ENCODE measurements at places on chromosomes 5 and 9. TPM values are rescaled to one million over a fixed set of nuclear protein-coding genes. Genes with fewer than 3 reads are reported as not detected.

RIOK2 gene
- 32.1 TPM for total RNA-seq

DNA sequence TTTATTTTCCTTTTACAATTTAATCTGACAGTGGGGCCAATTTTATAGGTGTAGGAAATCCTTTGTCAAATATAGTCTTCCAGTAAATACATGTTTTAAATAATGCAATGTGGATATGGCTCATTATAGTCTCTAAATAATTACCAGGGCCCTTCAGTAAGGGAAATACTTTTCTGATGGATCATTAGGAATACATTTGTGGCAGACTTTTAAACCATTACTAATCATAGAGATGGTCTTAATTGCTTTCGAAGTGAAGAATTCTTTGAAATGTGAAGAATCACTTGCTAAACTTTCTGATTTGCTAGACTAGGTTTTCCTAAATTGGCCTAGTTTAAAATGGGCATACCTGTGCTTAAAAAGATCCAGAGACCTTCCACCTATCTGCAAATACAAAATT, 105.6 kb upstream of the ELL2 start:
- peak overlapping the region; percentile 90 for H3K27ac ChIP-seq
- no peaks in the 10 kb centered on the region for H3K36me3 ChIP-seq
- H3K4me1 ChIP-seq = peaks cover 33% of the 10 kb centered on the region
- H3K4me3 ChIP-seq = no peak overlapping the region
- no peaks in the 10 kb centered on the region for H3K27me3 ChIP-seq

DNA sequence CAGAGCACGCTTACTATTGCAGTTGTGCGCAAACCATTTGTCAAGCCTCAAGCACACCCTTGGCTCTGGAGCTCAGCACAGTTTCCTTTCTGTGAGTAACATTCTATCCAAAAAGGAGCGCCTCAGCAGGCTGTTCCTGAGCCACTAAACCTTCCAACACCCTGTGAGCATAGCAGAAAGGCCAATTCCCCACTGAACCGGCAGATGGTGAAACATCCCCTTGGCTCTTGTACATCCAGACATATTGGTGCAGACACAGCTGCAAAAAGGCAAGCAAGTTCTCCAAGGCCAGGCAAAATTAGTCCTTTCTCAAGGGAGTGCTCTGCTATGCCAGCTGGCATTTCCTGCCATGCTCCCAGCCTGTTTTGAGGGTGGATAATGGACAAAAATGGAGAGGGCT, 44.1 kb upstream of the CEMIP2 start:
- peaks cover 6% of the 10 kb centered on the region for H3K4me1 ChIP-seq
- no peak overlapping the region for H3K4me3 ChIP-seq
- H3K27ac ChIP-seq = no peak overlapping the region
- H3K36me3 ChIP-seq = no peaks in the 10 kb centered on the region
- no peak for DNase-seq

GRCh38 chr5:9519537-9519936, 26.3 kb downstream of the SEMA5A start:
- no peaks in the 10 kb centered on the region for H3K27me3 ChIP-seq
- no peak overlapping the region for H3K4me3 ChIP-seq
- no peak overlapping the region for H3K27ac ChIP-seq
- peaks cover 7% of the 10 kb centered on the region for H3K4me1 ChIP-seq
